ENCODE measurements at places on chromosomes 12 and 14.

DNA sequence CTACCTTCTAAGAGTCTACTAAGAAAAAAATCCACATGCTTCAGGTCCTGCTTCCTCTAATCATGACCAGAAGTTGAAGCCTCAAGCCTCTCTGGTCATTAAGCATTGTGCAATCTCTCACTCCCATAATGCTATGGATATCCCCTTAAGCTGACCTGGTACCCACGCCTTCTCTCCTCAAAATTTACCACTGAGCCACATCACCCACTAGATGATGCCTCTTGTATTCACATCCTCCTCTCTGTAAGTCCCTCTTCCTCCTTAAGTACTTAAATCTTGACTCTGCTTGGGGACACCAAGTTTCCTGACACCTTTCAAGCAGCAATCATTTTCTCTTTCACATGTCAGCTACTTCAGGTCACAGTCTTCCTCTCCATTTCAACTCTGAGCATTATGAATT, 9.8 kb downstream of the GALNT4 start:
- no peak for DNase-seq

DNA sequence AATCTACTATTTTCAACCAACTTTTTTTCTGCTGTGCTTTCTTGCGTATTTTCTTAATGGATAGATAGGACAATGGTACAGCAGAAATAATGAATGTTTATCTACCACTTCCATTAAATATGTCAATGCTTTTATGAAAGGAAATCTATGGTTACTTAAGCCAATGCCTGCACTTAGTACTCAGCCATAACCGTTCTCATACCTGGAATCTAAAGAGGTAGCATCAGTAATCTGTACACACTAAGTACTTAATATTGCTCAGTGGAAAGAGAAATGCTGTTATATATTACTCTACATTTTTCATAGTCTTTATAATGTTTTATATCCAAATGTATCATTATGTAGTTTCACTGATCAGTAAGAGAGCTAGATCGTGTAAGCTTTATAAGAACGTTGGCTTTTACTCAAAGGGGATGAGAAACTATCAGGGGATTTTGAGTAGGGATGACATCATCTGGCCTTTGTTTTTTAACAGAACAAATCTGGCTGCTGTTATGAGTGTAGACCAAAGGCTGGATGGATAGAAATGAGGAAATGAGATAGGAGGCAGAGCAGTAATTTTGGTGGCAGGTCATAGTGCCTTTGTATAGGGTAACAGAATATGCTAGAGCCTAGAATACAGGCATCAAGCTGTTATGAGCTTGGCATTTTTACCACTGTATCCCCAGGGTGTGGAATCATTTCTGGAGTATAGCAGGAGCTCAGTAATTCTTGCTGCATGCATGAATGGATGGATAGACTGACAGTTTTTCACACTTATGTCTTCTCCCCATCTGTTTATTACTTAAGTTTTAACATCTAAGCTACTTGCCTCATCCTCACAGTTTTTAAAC, 34.0 kb downstream of the ALG10B start:
- peak; percentile 2 for DNase-seq

GRCh38 chr12:115375186-115375991, 691.4 kb upstream of the TBX3 start:
- DNase-seq, result peak; percentile 40

GRCh38 chr14:100165831-100166440, 6.5 kb upstream of the DEGS2 start:
- no peak for DNase-seq

- DNase-seq, result no peak
Measured at GRCh38 chr12:12798480-12798879, 13.0 kb downstream of the APOLD1 start.

DNA sequence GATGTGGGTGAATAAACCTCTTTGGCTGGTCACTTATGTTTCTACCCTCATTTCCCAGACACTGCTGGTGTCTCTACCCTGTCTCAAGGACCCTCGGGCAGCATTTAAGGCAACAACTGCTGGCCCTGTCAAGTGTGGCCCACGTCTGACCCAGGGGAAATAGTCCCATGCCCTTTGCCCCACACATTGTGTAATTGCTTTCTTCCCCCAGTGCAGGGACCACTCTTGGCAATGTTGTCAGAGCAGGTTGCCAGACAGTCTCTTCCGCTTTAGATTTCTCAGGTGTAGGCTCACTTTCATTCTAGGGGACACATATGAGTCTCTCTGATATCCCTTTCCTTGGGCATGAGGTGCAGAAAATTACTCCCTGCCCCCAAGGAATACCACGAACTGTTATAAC, 216.7 kb downstream of the TMEM117 start:
- no peak for DNase-seq

DNA sequence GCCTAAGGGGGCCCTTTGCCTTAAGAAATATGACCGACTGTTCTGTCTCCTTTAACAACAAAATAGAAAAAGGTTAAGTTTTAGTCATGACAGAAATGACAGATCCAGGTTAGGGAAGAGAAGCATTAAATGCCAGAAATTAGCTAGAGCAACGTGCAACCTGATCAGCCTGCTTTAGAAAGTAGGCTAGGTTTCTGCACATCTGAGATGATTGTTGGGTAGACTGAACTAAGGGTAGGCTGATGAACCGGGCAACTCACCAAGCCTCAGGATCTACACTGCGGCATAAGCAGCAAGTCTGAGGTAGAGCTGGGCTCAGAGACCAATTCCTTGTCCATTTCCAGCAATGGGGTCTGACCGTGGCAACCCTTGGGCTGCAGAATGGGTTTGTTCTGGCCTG, 29.4 kb downstream of the NPC2 start:
- DNase-seq, result no peak

GRCh38 chr12:82842480-82842879, 155.8 kb downstream of the TMTC2 start:
- no peak for DNase-seq

GRCh38 chr12:91219919-91220318, 37.3 kb upstream of the DCN start:
- DNase-seq, result no peak

DNA sequence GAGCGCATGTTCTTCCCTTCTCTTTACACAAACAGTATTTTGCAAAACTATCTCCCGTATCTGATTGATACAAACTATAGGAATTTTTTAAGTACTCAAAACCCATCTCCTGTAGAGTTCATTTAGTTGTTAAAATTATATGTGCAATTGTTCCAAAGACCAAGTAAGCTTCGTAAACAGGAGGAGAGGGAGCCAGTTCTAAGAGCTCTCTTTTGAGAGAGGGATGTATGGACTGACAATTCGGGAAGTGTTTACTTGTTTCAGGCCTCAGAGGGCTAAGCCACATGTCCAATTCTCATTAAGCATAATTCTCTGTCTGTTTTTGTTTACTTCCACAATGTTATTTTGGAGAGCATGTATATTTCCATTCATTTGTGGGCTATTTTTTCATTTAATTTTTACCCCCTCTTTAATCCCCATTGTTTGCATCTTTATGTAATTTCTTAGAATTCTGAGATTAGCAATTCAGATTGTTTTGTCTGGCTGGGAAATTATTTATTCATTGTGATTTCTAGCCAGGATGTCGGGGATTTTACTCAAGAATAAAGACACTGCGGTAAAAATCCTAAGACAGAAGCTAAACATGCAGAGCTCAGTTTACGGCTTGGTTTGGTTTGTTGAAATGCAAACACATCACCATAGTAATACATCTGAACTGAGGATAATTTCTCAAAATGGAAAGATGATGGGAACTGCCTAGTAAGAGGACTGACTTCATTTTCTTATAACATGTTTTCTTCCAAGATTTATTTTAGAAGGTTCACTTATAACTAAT, 126.8 kb downstream of the KCNK10 start:
- no peak for DNase-seq

- peak; percentile 77 for DNase-seq
Measured at GRCh38 chr14:54650331-54650958, 83.5 kb downstream of the SAMD4A start.

GRCh38 chr14:104970231-104971068, 7.7 kb downstream of the AHNAK2 start:
- DNase-seq, result peak; percentile 86

GRCh38 chr12:126191031-126191891, 1126.0 kb downstream of the AACS start:
- DNase-seq, result no peak

- no peak for DNase-seq
Measured at GRCh38 chr12:71731439-71732356, 23.0 kb upstream of the RAB21 start.

- DNase-seq, result no peak
Measured at GRCh38 chr14:70601162-70601561, 707 bp upstream of the MED6 start.

GRCh38 chr12:24840046-24840800, 108.7 kb downstream of the BCAT1 start:
- peak; percentile 70 for DNase-seq

- DNase-seq, result no peak
Measured at GRCh38 chr14:65070471-65070976, 31.8 kb downstream of the MAX start.

GRCh38 chr12:31959701-31960391, 631 bp downstream of the RESF1 start:
- peak; percentile 47 for DNase-seq

DNA sequence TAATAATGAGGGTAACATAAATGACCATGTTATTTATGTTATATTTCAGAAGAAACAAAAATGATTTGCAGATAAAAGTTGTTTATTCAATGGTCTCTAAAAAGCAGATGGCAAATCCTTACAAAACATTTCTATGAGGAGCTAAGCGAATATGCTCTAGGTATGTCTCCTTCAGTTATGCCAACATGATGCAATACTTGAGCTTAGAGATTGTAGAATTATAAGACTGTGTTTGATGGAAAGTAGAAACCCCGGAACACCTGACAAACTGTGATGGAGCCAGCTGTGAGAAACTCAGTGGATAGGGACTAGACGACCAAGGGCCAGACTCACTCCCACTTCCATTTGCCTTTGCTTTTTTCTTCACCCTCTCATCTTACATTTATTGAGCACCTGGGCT, 17.8 kb upstream of the NR1H4 start:
- DNase-seq, result no peak

DNA sequence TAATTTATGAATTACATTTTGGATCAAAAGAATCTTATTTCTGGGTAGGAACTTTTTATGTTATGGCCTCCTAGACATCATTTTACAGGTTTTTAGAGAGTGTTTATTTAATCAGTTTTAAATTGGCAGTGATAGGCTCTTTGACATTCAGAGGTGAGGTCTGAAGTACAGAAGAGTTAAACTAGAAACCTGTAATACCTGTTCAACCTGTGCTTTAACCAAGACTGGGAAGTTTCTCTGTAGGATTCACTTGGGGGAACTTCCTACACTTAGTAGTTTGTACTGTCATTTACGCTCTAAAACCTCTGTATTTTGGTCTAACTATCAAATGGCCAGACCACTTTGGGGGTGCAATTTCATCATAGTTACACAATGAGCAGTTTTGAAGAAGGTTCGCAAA, 35.9 kb downstream of the PLEKHA5 start:
- DNase-seq, result no peak

DNA sequence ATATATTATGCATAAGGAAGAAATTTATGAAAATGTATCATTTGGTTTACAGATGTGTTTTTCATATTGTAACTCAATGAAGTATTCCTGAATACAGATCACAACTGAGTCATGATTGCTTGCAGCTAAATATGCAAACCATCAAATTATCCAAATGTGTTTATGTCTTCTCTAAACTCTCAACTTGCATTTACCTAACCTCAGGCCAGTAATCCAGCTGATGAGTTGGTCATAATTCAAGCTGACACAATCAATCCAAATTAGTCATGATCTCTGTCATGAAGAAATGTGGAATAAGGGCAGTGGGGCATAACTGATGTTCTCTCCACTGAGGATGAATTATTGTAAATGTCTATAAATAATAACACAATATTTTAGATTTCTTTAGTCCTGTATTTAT, 104.8 kb upstream of the CNTN1 start:
- DNase-seq, result no peak

DNA sequence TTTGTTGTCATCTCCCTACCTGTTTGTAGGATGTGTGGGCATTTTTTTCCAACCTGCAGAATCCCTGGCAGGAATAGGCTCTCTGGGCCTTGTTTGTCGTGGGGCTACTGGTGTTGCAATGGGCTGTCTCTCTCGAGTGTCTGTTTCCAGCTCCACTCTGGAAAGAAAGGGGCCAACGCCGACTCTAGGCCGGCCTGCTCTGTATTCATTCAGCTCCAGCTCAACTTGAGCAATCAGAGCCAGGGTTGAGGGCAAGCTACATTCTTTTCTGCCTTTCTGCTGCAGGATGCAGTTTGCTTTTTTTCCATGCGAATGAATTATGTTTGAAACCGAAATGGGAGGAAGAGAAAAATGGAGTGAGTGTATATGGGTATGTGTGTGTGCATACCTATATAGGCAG, 2.3 kb downstream of the JDP2 start:
- no peak for DNase-seq

DNA sequence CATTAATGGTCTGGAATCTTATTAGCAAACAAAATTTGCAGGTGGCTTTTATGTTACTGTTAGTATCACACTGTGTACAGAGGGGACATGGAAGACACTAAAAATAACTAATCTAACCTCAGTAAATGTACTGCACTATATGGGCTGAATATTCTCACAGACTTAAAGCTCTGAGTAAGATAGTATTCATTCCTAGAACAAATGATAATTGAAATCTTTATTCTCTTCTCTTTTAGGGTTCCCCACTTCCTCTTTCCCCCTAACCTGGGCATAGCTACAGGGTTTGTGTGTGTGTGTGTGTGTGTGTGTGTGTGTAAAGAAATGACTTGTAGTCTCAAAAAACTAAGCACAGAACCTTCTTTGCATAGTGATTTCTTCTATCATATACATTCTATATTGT, 21.4 kb upstream of the HECTD1 start:
- no peak for DNase-seq

GRCh38 chr12:6314776-6315175, 4.3 kb downstream of the PLEKHG6 start:
- no peak for DNase-seq

DNA sequence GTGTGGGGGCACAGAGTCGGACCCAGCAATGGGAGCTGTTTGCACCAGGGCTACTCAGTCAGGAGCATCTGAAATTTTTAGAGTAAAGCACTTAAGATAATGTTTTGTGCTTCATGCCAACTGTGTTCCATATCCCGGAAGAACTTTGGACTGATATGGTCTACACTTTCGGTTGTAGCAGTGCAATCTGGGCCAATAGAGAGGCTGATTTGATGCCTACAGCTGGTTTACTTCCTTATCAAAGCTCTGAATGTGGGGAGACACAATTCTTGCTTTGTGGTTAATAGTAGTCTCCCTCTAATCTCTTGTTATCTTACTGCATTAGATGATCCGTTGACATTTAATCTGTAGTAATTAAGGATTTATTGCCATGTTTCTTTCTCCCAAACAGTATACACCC, 7.8 kb upstream of the VDR start:
- no peak for DNase-seq

DNA sequence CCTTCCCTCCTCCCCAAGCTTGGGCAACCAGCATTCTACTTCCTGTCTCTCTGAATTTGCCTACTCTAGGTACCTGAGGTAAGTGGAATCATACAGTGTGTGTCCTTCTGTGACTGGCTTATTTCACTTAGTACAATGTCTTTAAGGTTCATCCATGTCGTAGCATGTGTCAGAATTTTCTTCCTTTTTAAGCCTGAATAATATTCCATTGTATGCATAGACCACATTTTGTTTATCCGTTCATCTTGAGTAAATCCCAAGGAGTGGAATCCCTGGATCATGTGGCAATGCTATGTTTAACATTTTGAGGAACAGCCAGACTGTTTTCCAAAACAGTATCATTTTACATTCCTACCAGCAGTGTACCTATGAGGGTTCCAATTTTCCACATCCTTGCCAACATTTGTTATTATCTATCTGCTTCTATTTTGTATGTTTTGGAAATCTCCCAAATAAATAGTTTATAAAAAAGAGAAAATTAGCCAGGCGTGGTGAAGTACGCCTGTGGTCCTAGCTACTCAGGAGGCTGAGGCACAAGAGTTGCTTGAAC, 12.4 kb downstream of the HSP90AA1 start:
- DNase-seq, result no peak
